T-helper 2 cell (primary cell): ENCODE measurements at places on chromosomes 4 and X.

- DNase-seq = no peak
Measured at GRCh38 chrX:153312041-153312440, 9.5 kb downstream of the PNMA6F start.

- DNase-seq = no peak
Measured at GRCh38 chr4:55107054-55107453, 18.3 kb downstream of the KDR start.

GRCh38 chrX:148522006-148522405 lies 21.6 kb downstream of the AFF2 start:
- no peak for DNase-seq

- no peak for DNase-seq
Measured at GRCh38 chrX:146041741-146042140, 224.1 kb downstream of the SLITRK2 start.

DNA sequence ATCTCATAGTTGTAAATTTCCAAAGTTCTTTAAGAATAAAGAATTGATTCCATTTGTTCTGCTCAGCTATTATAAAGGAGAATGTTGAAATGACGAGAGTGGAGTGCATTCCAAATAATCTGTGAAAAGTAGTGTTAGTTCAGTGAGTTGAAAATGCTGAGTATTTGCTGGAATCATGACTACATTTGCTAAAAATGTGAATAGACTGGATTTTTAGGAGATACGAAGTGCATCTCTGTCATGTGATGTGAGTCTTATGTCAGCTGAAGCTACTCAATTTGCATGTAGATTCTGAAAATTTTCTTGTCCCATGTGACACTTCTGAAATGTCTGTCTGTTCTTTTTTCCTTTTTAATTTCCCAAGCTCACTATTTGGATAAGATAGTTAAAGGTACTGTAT lies 206.0 kb downstream of the DCTD start:
- DNase-seq = no peak

DNA sequence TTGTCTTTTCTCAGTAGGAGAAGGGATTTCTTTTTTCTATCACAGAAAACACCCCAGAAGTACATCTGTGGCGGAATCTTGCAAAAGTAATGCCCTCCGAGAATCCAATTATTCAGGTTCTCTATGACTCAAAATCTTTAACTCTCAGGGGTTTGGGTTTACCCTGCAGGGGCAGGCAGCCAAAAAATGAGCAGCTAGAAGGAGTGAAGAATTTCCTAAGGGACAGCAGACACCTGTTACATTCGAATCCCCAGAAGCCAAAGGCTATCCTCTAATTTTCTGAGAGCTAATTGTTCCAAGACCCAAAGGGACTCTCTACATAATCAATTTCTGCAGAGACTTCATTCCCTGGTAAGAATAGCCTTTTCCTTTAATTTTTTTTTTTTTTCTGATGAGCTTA lies 27.5 kb upstream of the CBR4 start:
- DNase-seq = no peak

DNA sequence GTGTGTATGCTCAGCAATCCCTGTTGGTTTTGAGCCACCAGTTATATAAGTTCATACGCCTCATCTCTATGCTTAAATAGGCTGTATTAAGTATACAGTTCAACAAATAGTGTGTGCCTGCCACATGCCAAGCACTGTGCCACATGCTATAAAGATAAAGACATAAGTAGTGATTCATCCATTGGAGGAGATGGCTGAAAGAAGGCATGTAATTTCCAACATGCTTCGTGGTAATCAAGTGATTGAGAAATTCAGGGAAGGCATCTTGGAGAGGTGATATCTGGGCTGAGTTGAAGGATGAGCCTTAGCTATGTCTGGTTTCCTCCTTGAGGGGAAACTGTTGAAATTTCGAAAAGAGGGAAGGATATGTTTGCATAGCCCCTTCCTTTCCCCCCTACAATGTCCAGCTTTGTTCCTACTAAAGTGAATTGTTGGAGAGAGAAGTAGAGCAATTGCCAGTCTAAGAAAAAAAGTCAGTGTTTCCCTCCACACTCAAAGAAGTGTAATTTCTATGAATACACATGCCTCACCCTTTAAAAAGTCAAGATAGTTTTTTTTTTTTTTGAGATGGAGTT lies 96.5 kb downstream of the ARHGAP10 start:
- no peak for DNase-seq

- no peak for DNase-seq
Measured at GRCh38 chrX:153019166-153019565, 25.2 kb upstream of the PNMA5 start.
